CD4-positive, alpha-beta T cell treated with Interleukin-17A for 1 hour (primary cell): ENCODE measurements at places on chromosomes 11 and 22.

GRCh38 chr22:44363013-44363979 lies 50.5 kb upstream of the SHISAL1 start:
- DNase-seq: no peak

- no peak for DNase-seq
Measured at GRCh38 chr11:119470317-119471291, 47.6 kb upstream of the THY1 start.

GRCh38 chr11:17479284-17480214 lies 2.9 kb upstream of the ABCC8 start:
- DNase-seq: no peak

- no peak for DNase-seq
Measured at GRCh38 chr11:133843454-133843987, 1.8 kb downstream of the SPATA19 start.

- peak; percentile 57 for DNase-seq
Measured at GRCh38 chr11:86245369-86246292, 1.1 kb downstream of the EED start.

GRCh38 chr11:1881442-1882264 lies 10.0 kb downstream of the PRR33 start:
- DNase-seq: no peak

DNA sequence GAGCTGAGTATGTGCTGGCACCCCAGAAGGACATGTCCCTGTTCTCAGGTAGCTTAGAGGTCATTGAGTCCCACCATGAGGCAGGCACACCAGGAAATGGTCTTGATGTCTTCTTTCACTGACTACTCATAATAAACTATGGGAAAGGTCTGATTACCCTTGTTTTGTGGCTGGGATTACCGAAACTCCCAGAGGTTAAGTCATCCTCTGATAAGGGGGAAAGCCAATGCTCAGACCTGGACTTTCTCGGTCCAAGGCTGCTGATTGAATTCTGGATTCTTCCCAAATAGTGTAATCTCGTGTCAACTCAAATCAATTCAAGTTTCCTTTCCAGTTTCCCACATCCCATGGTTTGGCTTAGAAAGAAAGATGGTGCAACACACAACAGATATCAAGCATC lies 3.7 kb upstream of the CD44 start:
- no peak for DNase-seq

- no peak for DNase-seq
Measured at GRCh38 chr11:130241713-130242112, 73.0 kb downstream of the ZBTB44 start.

DNA sequence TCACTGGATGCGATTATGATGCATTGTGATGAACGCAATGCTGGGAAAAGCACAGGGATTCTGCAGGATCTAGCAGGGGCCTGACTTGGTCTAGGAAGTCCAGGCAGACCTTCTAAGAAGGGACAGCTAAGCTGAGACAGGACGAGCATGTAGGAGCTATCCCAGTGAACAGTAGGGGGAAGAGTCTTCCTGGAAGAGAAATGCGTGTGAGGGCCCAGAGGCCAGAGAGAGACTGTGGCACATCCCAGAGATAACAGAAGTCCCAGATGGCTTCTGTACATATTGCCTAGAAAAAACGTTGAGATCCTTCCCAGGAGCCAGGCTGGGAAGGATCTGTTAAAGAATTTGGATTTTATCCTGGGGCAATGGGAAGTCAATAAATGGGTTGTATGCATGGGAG lies 24.6 kb downstream of the RCN1 start:
- no peak for DNase-seq

- DNase-seq: no peak
Measured at GRCh38 chr11:117498791-117499190, 171.1 kb downstream of the CEP164 start.

DNA sequence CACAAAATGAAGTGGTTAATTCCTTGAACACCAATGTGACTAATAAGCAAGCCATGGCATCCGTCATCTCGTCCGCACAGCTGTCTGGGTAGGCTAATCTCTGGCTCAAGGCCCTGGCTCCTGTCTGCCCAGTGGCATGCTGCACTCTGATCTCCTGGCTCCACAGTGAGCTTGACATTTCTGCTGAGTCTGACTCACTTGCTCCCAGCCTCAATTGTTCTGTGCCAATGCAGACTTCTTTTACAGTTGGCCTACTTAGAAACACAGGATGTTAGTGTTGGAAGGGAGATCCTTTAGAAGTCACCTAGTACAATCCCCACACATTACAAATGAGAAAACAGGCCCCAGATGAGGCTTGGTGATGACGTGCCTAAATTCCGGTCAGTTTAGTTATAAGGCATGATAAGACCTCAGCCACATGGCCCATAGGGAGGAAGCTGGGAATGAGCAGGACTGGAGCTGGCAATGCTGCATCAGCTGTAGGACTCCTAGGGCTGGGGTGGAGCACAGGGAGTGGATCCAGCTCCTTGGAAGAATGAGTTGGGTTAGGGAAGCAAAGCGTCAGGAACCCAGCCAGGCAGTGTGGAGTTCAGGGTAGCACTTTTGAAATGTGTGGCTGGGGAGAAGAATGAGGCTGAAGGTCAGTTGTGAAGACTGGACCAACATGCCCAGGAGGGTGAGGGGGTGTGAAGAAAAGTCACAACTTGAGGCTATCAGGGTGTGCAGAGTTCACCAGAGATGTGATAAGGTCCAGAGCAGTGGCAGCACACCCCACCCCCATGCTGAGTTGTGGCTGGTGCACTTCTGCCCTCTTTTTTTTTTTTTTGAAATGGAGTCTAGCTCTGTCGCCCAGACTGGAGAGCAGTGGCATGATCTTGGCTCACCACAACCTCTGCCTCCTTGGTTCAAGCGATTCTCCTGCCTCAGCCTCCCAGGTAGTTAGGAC lies 70.2 kb upstream of the EED start:
- no peak for DNase-seq

- DNase-seq: no peak
Measured at GRCh38 chr22:29580200-29580810, 608 bp downstream of the NIPSNAP1 start.

DNA sequence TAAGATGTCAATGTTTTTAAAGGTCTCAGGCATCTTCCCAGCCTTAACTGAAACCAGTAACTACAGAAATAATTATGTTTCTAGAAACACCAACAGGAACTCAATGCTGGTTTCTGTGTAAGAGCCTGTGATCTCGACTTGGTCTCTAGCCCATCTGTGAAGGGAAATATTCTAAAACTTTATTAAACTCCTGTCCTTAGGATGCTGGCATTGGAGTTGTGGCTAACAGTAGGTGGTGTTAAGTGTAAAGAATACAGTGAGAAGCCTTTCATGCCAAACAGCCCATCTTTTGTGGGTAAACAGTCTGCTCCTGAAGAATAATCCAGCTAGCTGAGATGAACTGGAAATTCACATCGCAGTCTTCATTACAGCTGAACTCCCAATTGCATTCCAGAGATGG lies 133.2 kb downstream of the ADAMTS15 start:
- no peak for DNase-seq

DNA sequence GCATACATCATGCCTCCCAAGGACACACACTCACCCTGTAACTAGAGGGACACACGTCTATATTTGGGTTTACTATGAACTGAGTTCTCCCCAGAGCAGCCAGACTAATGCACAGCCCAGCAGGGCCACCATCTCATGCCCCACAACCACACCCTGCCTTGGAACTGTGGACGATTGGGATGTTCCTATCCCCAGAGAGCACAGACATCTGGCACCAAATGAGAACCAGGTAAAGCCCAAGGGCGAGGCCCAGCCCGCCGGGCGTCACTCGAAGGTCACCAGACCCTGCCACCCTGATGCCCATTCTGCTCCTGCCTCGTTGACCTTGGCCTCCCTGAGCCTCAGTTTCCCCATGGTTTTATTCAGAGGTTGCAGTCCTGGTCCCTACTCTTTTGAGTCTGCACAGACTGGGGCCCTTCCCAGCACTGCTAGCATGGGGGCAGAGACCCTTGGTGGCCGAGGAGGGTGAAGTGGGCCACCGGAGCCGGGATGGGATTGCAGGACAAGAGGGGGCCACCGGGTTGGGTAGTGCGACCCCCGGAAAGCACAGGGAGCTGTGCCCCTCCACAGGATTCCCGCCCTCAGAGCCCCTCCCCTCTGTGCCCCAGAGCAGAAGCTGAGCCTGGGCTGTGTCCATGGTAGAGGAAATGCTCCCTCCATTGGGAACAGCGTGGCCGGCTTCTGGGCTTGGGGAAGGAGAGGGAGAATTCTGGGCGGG lies 56.8 kb downstream of the IGLL5 start:
- DNase-seq: no peak

- no peak for DNase-seq
Measured at GRCh38 chr11:74948546-74948897, 369 bp downstream of the XRRA1 start.

DNA sequence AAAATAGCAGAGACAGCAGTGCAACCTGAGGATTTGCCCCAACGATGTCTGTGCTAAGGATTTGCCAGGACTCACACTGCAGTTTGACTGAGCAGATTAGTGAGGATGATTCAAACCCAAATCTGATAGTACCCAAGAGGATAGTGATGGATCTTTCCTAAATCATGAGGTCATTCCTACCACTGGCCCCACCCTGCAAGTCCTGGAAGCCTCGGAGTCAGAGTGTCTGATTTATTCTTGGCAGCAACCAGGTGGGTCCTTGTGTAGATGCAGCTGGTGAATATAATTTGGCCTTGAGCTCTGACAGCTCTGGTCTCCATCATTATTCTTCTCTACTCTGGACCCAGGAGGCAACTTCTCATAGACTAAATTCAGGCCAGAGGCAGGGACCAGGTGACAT lies 179.3 kb upstream of the RAG2 start:
- no peak for DNase-seq

DNA sequence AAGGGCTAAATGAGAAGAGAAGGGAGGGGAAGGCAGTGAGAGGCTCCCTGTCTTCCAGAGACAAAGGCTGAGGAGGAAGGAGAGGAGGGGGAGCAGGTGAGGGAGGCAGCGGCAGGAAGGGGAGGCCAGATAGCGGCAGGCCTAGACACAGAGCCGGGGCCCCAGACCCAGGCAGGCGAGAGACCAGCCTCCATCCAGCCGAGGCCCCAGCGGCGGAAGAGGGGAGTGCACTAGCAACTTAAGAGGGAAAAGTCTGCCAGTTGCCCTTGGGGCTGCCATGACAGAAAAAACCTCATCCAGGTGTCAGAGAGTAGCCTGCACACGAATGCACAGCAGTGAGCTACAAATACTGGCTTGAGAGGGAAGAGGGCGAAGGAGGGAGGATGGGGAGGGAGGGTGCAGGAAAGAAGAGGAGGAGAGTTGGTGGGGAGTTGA lies 46.7 kb downstream of the IGLL1 start:
- DNase-seq: no peak

- DNase-seq: no peak
Measured at GRCh38 chr22:29563652-29564460, 10.3 kb upstream of the THOC5 start.

GRCh38 chr11:72703267-72704008 lies 29.2 kb upstream of the PDE2A start:
- no peak for DNase-seq

DNA sequence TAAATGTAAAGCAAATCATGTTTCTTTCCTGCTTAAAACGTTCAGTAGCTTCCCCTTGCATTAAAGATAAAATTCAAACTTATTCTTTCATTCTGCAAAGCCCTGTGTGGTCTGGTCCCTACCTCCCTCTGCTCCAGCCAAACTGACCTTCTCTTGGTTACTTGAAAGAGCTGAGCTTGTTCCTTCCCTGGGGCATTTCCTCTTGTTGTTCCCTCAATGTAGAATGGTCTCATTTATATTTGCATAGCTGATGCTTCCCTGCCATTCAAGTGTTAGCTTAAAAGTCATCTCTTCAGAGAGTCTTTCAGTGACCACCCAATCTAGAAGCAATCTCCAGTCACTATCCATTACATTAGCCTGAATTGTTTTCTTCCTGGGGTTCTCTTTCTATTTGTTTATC lies 1618.5 kb upstream of the TENM4 start:
- DNase-seq: no peak

DNA sequence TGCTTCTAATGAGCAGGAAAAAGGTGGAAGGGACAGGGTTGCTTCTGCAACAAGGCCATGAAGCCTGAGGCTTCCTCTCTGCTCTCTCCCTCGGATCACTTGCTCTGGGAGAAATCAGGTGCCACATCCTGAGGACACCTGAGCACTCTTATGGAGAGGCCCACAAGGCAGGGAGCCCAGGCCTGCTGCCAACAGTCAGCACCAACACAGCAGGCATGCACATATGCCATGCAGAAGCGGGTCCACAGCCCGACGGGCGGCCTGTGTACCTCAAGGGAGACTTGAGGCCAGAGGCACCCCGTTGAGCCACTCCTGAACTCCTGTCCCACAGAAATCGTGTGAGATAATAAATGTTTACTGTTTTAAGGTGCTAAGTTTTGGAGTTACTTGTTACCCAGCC lies 9.5 kb downstream of the TTLL12 start:
- no peak for DNase-seq

GRCh38 chr11:66915866-66916265 lies 42.3 kb downstream of the PC start:
- no peak for DNase-seq

- DNase-seq: peak; percentile 45
Measured at GRCh38 chr22:37019309-37020191, at the start of the genes MPST and TST. Gene MPST, plus strand, starts transcription at chr22:37019742. Its CDS starts 95 bp downstream, at chr22:37019837. Gene TST, minus strand, starts transcription at chr22:37019447. Its CDS starts 715 bp downstream, at chr22:37018732.

- DNase-seq: no peak
Measured at GRCh38 chr11:70820712-70821111, 422.4 kb downstream of the CTTN start.

- DNase-seq: no peak
Measured at GRCh38 chr11:104668797-104669463, 229.3 kb downstream of the CASP12 start.

GRCh38 chr11:86440843-86441242 lies 66.2 kb downstream of the CCDC81 start:
- no peak for DNase-seq

- no peak for DNase-seq
Measured at GRCh38 chr11:27363576-27364117, 632 bp upstream of the CCDC34 start.

GRCh38 chr11:2321311-2321683 lies 19.5 kb downstream of the TSPAN32 start:
- no peak for DNase-seq

GRCh38 chr11:115965767-115966504 lies 461.7 kb upstream of the CADM1 start:
- DNase-seq: no peak

GRCh38 chr11:68889948-68890446 lies 13.6 kb downstream of the MRPL21 start:
- DNase-seq: no peak

GRCh38 chr11:118715245-118715831 lies 35.9 kb upstream of the TREH start:
- no peak for DNase-seq
